ENCODE measurements at places on chromosomes 5 and 9.

DNA sequence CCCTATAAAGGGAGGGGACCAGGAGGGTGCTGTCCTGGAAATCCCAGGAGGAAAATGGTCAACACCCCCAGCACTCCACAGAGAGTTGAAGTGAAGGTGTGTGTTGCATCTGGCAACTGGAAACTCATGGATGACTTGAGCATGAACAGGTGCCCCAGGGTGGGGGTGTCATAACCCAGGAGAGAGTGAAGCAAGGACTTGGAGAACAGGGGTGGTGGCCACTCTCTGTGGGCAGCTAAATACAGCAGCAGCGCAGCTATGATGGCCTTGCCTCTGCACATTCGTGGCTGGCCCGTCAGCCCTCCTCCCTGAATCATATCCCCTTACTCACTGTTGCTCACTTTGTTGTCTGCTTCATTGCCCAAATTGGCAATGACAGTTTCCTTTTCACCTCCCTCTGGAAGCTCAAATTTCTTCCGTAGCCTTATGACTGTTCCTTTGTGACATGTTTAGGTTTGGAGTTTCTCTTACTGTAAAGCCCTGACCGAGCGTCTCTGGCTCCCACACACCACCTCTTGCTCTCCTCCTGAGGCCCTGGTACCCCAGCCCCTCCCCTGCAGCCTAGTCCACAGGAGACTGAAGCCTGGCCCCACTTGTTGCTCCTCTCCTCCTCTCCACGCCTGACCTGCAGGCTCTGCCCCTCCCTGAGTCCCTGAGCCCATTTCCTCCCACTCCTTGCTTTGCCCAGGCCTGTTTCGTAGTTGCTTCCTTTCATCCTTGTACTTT is 185.8 kb downstream of the CD180 start:
- no peak for DNase-seq

- no peak for DNase-seq
These were observed 92.9 kb upstream of the IER5L start for GRCh38 chr9:129270903-129271431.

- DNase-seq, result no peak
These were observed 365.9 kb downstream of the PLK2 start for GRCh38 chr5:58094031-58094430.

DNA sequence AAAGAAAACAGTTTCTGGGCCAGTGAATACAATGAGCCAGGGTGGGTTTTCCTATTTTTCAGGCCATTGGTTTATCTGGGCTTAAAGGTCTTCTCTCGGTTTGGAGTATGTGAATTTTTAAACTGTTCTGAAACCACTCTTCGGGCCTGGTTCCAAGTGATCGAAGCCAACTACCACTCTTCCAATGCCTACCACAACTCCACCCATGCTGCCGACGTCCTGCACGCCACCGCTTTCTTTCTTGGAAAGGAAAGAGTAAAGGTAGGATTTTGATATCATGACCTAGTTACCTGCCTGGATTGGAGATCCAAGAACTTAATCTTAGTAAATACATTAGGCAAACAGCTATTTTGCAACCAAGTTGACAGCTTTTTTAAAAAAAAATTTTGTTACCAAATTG is 79.1 kb downstream of the WDR41 start:
- DNase-seq, result no peak

DNA sequence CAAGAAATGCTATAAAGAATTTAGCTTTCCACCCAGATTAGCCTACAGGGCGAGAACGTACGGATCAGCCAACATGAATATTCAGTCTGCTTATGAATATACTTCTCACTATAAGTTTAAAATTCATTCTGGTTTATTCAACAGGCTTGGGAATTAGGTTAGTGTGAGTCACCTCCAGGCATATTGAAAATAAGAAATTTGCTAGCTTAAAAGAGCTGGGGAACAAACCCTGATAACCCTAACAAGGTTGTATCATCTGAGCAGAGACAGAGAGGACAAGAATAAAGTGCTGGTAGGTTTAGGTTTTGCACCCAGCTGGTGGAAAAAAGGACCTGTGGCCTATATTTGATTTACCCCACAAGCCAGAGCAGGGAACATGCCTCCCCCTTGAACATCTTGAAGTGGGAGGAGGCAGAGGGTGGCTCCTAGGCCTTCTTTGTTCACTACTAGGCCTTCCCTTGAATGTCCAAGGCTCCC is 12.3 kb downstream of the FNBP1 start:
- DNase-seq, result no peak

GRCh38 chr9:135249711-135250110 is 162.2 kb downstream of the OLFM1 start:
- DNase-seq, result no peak

GRCh38 chr5:137708796-137709559 is 26.9 kb downstream of the KLHL3 start:
- no peak for DNase-seq

- no peak for DNase-seq
These were observed 719 bp downstream of the MIGA2 start for GRCh38 chr9:129036923-129037766.

DNA sequence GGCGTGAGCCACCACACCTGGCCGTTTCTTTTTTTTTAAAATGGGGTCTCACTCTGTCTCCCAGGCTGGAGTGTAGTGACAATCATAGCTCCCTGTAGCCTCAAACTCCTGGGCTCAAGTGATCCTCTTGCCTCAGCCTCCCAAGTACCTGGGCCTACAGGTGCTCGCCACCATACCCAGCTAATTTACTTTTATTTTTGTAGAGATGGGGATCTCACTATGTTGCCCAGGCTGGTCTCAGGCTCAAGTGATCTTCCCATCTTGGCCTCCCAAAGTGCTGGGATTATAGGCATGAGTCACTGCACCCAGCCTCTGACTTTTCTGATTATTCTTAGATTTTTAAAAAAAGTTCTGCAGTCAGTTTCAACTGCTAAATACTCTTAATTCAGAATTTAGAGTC is 21.3 kb downstream of the RAI14 start:
- DNase-seq, result no peak

- DNase-seq, result no peak
These were observed 174.1 kb downstream of the TLE4 start for GRCh38 chr9:79745752-79746336.

DNA sequence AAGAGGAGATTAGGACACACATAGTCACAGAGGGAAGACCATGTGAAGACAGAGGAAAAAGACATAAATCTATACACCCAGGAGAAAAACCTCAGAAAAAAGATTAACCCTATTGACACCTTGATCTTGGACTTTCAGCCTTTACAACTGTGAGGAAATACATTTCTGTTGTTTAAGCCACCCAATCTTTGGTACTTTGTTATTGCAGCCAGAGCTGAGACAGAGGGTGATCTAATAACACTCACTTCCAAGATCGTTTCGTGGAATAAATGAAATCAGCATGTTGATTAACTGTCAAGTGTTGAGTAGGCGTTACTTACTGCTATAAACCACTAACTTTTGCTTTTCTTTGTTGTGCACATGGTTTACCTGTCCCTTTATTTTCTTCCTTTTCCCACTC is 361.2 kb upstream of the RIOK2 start:
- no peak for DNase-seq

GRCh38 chr5:158736150-158736870 is 363.4 kb downstream of the EBF1 start:
- DNase-seq, result no peak

- DNase-seq, result no peak
These were observed 157.1 kb upstream of the FGF10 start for GRCh38 chr5:44546286-44546685.

DNA sequence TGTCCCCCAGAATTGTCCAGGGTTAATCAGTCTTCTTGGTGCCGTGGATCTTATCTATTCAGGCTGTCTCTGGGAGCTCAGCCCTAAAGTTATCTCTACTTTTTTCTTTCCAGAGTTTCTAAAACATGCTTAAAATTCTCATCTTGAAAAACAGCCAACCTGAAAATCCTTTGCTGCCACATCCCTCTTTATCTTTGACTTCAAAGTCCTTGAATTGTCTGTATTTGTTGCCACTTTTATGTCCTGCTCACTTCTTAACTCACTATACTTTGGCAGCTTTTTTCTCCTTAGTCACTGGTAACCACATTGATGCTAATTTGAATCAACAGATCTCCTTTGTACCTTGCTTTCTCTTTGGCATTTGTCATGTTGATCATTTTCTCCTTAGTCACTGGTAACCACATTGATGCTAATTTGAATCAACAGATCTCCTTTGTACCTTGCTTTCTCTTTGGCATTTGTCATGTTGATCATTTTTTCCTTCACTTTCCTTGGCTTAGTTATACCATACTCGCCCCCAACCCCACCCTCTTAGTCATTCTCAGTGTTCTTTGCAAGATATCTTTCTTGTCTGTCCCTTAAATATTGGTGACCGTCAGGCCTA is 8.5 kb downstream of the DMXL1 start:
- DNase-seq, result no peak

DNA sequence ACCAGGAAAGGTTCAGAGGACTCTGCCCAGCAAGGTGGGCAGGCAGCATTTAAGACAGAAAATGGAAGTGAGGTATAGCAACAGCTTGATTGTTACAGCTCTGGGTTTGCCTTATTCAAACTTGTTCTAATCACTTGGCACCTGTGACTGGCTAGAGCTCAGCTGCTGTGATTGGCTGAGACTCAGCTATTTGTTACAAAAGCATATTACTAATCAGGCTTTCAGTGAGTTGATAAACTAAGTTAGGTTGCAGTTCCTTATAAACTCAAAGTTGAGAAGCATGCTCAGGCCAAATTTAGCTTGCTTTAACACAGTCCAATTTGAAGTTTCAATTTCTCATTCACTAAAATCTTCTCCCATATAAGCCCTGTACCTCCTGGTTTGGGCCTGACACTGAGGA is 56.3 kb downstream of the GDA start:
- DNase-seq, result no peak

GRCh38 chr5:65825408-65826328 is 100.7 kb upstream of the ERBIN start:
- no peak for DNase-seq

DNA sequence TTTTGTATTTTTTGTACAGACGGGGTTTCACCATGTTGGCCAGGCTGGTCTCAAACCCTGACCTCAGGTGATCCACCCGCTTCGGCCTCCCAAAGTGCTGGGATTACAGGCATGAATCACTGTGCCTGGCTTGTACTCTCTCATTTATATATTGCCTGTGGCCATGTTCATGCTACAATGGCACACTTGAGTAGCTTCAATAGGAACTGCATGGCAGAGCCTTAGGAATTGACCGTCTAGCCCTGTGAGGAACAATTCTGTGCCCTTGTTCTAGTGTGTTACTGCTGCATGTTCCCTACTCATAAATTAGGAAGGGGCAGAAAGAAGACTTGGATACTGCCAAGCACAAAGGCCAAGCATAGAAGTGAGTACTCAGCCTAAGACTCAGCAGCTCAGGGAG is 104.2 kb downstream of the LIFR start:
- DNase-seq, result no peak

DNA sequence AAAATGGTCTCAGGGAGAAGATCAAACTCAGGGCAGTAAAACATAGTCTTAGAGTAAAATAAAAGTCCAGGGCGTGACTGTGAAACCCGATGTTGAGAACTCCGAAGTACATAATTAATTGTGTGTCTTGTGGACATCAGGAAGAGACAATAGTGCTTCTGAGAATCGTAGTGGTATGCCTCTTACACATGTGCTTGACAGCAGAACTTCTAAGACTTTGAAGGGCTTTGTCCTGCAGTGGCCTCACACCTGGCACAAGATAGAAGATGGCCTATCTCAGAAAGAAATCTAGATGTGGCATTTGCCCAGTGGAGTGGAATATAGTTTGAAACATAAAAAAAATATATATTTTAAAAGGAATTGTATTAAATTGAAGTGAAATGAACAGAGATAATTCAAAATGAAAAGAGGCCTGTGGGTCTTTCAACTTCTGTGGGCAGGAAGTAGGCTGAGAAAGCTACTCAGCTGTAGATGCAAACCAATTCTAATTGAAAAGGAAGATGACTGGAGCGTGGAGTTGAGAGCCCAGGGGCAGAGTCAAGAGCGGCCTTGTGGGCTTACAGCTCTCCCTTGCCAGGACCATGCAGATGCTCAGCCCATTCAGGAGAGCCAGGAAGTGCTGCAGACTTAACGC is 468.4 kb downstream of the KDM4C start:
- DNase-seq, result no peak

- no peak for DNase-seq
These were observed 29.9 kb downstream of the ADCY2 start for GRCh38 chr5:7425830-7426229.

DNA sequence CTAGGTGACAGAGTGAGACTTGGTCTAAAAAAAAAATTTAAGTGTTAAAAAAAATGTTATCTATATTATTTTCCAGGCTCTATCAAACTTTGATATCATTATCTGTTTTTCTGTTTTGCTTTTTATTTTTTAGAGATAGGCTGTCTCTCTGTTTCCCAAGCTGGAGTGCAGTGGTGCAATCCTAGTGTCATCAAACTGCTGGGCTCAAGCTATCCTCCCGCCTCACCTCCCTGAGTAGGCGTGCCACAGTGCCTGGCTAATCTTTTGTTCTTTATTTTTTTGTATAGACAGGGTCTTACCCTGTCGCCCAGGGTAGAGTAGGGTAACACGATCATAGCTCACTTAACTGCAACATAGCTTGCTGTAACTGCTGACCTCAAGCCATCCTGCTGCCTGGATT is 14.4 kb downstream of the SEC24A start:
- no peak for DNase-seq

DNA sequence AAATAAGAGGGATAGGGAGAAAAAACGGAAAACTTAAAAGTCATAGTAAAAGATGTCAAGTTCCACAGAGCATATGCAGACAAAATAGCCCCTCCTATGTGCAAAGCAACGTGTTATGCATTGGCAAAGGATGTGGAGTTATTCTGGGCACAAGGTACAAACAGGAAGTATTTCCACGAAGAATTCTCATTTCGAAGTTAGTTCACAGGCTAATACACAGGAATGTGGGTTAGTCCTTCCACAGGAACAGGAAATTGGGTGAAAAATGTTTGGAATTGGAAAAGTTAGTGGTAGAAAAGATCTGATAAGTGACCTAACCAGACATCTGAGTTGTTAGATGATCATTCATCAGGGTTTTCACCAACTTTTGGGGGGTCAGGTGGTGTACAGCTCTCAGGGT is 326.6 kb downstream of the EBF1 start:
- no peak for DNase-seq

DNA sequence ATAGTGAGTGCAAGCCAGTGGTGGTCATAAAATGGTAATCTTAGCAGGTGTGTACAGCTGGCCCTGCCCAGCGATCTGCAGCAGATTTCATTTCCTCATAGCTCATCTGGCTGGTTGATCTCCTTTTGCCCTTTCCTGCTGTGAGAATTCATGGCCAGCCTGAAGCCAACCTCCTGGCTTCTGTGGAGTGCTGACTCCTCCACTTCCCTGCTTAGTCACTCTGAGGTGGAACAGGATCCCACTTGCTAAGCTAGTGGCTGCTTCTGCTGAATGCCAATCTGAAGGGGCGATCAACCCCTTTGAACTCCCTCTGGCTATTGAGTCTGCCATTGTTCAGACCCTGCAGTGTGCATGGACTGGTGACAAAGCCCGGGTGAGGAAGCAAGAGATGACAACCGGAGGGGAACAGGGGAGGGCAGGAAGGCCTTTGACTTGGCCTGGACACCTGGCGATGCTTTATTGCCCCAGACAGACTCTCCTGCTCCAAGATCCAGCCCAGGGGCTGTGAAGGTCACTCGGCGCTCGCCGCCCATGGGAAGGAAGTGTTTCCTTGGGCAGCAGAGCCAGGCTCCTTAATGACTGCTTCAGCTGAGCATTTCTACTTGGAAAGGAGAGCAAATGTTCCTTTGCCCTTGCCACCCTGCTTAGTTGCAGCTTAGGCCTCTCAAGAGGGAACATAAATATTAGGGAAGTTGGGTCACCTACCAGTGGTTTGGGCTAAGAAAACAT is 341.1 kb downstream of the ZSWIM6 start:
- DNase-seq, result no peak

GRCh38 chr5:17819783-17820182 is 185.5 kb downstream of the TAF11L14 start:
- DNase-seq, result no peak

Data from NCI-H1930 (cell line).